ENCODE measurements at places on chromosomes 16 and 17.

GRCh38 chr17:54976316-54976715 lies 7.8 kb downstream of the STXBP4 start:
- DNase-seq = no peak

DNA sequence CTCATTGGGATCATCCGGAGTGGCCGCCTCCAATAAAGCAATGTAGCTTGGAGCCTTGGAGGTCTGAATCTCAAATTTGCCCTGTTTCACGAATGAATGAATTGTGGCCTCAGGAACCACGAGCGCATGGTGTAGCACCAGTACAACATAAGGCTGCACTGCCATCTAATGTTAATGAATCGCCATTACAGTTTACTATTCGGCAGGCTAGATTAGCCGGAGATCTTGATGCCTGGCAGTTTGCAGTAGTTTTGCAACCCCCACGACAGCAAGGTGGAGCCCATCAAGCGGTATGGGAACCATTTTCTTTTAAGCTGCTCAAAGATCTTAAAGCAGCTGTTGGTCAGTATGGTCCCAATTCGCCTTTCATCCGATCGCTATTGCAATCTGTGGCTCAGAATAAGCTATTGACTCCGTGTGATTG lies 18.8 kb downstream of the ALOX15B start:
- DNase-seq = no peak

GRCh38 chr17:74442291-74442669 lies 10.4 kb downstream of the GPRC5C start:
- DNase-seq = no peak

DNA sequence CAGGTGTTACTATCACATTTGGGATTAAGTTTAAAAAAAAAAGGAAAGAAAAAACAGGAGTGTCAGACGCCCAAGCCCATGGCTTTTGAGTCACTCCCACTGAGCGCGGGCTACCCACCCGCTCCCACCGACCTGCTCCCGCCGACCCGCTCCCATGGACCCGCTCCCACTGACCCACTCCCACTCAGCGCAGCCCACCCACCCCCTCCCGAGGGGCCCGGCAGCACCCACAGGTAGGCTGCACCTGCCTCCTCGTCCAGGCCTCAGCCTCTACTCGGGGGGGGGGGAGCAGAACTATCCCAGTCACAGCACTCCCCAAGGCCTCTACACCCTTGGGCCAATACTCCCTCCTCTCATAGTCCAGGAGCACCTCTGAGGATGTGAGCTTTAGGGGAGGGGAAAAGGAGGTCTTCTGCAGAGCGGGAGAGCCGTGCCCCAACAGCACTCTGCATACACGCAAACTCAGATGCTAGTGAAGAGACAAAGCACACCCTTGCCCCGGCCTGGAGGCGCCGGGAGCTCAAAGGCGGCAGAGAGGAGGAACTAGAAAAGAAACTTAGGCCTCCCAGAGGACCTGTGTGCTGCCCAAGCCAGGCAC lies 2.9 kb downstream of the CLUH start:
- DNase-seq = no peak

DNA sequence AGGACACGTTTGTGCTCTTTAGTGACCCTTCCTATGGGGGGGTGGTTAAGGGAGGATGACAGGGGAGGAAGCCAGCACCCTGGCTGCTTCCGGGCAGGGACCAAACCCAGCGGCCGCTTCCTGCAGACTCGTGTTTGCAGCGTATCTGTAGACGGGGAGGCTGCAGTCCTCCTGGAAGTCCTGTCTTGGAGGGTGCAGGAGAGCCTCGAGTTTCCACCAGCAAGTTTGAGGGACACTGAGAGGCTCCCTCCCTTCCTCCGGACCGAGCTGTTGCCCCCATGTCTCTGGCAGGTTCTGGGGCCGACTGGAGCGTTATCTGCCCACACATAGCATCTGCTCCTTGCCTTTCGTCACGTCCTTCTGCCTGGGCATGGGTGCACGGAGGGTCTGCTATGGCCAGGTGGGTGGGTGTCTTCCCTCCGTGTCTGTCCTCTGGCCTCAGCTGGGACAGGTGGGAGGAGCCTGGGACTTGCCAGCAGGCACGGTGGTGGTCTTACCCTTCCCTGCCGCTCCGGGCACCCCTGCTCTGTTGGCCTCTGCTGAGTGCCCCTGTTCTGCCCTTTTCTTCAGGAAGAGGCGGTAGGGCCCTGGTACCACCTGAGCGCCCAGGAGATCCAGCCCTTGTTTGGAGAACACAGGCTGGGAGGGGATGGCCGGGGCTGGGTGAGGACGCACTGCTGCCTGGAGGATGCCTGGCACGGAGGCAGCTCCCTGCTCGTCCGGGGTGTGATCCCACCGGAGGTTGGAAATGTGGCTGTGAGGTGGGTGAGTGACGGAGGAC lies 8.8 kb downstream of the ENGASE start:
- DNase-seq = no peak

DNA sequence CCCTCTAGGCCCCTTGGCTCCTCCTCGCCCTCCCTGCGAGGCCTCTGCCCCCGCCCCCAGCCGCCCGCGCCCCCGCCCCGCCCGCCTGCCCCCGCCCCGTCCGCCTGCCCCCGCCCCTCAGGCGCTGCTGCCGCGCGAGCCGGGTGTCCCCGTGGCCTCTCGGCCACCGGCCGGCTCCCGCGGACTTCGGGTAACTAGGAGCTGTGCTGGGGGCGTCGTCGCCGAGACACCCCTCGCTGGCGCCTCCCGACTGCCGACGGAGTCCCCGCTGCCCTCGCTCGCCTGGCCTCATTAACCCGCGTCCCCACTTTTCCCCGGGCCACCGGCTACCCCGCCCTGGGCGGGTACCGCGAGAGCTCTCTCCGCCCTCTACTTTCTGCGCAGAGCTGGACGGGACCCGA lies at the start of gene TLCD1:
Gene TLCD1, minus strand, starts transcription at position 8 of the 401 bp plus-strand sequence. CDS start 136 bp downstream, outside the sequence.
- DNase-seq = peak; percentile 66

DNA sequence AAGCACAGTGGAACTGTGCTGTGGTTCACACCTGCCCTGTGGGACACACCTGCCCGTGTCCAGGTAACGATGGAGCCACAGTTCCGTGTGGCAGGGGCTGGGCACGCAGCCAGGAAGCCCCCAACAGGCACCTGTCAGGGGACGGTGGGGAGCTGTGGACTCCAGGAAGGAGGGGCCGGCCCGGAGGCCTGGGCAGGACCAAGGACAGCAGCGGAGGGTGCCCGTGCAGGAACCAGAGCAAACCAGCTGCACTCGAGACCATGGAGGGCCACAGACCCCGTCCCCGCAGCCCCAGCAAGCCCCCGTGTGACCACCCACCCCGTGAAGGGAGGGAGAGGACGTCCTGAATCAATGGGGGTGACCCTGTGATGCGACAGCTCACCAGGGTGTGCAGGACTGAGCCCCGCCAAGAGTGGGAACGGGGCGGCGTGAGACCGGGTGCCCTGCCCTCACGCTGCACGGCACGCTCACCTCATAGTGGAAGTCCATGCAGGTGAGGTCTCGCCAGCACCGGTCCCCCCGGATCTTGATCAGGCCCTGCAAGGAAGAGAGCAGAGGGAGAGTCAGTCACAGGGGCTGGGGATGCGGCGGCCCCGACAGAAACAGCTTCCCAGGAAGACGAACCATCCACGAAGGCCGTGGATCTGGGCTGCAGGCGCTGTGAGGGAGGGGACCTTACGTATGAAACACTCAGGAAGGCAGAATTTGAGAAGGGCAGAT lies 78.1 kb downstream of the LMF1 start:
- DNase-seq = no peak

DNA sequence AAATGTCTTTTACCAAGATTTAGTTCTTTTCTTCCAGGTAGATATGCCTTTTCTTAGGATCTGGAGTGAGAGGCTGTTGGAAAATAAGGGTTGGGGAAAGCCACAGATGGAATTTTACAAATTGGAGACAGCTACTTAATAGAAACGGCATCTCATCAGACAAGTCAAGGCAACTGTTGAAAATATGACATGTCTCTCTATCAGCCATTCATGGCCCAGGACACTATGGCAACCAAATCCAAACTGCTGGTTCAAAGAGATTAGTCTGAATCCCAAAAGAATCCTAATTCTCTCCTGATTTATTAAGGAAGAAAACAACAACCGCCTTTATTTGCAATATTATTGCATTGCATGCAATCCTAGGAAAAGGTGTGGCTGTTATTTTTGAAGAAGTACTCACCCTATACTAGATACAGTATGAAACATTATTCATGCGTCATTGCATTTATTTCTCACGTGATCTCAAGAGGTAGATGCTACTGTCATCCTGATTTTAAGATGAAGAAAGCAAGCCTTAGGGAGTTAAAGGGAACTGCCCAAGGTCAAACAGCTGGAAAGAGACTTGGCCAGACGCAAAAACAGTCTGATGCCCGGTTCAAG lies 12.6 kb upstream of the CEP20 start:
- DNase-seq = no peak

DNA sequence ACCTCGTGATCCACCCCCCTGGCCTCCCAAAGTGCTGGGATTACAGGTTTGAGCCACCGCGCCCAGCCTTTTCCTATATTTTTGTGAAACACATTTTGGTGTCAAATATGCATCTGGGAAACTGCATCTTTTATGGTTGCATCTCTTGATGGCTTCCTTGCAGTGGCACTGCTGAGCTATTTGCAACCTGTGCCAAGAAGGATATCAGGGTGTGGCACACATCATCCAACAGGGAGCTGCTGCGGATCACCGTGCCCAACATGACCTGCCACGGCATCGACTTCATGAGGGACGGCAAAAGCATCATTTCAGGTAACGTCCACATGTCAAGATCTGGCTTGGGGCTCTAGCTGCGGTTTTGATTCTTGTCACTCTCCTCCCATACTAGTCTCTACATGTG lies 16.8 kb upstream of the USP43 start:
- DNase-seq = no peak

- no peak for DNase-seq
These were observed 87.9 kb upstream of the TOB1 start for GRCh38 chr17:50953831-50954601.

- no peak for DNase-seq
These were observed 40.7 kb downstream of the BRIP1 start for GRCh38 chr17:61822326-61823285.
